ENCODE measurements at places on chromosomes 16 and 17.

DNA sequence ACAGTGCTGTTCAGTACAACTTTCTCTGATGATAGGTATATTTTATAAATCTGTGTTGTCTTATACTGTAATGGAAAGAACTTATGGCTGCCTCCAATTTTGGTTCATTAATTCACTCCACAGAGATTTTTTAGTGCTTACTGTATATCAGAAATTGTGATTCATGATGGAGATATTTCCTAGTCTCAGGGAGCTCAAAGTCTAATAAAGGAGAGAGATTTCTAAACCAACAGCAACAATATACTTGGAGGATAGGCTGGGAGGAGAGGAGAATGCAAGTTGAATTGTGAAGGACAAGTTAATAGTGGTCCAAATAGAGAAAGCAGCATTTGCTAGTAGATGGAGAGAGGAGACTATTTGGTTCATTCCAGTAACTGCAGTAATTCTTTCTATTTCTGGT is 63.5 kb downstream of the TANC2 start:
- peak; percentile 34 for DNase-seq

DNA sequence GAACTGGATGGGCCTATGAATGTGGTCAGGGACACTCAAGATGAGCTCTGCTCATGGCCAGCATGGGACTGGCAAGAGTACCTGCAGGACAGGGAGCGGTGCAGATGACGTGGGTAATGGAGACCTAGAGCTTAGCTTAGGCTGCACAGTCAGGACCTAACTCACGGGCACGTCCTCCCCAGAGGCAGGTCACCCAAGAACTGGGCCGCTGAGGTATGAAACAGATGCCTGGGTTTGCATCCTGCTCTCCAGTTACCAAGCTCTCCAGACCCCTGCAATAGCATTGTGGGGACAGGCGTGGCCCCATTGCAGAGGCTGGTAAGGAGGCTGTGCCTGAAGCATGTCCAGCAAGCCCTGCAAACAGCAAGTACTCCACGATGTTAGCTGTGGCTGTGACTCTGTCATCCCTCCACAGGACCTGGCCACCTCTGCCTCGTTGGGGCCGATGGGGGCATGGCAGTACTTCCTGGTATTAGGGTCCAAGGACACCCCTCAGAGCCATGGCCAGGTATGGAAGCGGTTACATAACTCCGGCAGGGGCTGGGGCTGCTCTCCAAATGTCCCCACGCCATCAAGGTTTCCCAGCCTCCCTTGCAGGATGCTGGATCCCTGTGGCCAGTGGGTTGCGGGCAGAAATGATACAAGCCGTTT is 37.5 kb upstream of the RBFOX3 start:
- DNase-seq, result no peak

DNA sequence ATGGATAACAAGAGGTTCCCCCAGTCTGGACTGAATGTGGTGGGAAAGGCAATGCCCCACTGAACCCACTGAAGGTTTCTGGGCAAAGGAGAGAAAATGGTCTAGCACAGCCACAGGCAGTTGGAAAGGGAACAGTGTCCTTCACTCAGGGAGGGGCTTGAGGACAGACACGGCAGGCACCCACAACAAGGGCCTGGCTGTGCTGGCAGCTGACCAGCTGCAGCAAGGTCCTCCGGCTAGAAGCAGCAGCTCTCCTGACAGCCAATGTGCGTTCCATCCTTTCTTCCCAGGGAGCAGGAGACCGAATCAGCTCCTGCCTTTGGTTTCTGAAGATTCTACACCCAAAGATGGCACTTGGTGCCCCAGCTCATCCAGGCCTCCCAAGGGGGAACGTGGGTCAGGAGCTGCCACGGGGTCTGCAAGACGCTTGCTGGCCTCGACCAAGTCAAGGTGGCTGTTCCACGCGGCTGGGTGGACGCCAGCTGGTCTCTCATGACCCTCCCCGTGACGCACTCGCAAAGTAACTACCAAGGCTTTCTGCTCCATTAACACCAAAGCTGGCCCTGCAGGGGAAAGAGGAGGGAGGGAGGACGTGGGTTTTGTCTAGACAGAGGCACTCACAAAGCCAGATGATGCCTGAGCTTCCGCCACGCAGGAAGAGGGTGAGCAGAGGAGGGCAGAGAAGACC is 11.1 kb downstream of the ABR start:
- no peak for DNase-seq

GRCh38 chr17:2002767-2003329 is 22.3 kb downstream of the RTN4RL1 start:
- DNase-seq, result no peak

DNA sequence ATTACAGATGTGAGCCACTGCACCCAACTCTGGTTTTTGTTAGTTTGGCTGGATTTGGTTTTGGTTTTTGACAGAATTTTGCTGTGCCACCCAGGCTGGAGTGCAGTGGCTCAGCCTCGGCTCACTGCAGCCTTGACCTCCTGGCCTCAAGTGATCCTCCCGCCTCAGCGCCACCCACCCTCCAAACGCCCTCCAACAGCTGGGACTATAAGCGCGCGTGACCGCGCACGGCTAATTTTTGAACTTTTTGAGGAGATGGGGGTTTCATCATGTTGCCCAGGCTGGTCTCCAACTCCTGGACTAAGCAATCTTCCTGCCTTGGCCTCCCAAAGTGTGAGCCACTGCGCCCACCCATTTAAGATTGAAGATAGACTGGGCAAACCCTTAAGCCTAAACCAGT is 84.4 kb upstream of the RPRML start:
- DNase-seq, result no peak

- peak; percentile 21 for DNase-seq
These were observed 1.4 kb downstream of the MEIOB start for GRCh38 chr16:1870365-1871082.

DNA sequence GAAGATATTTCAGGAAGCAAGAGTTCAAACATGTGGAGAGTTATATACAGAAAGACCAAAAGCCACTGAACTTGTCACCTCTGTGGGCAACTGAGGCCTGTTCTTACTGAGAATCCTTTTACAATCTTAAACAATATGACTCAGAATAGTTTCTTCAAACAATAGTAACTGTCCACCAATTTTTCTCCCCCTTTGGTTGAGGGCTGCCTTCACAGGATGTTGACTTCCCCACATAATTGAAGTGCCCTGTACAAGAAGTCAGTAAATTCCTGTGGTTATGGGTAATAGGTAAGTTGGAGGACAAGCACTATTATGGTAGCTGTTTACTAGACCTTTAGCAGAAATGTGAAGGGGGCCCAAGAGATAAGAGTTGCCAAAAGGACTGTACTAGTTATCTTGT is 215.8 kb downstream of the CDH8 start:
- DNase-seq, result no peak

DNA sequence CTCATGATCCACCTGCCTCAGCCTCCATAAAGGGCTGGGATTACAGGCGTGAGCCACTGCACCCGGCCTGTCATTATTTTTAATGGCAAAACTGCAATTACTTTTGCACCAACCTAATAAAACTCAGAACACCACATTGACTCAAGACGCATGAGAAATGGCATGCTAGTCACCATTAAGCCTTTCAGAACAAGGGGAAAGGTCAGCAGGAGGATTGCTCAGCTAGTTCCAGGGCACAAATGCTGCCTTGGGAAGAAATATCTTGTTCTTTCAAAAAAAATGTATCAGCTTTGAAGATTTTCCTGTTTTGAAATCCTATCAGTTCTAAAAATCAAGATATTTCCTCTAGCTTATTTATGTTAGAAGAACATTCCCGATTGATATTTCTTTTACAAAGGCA is 32.4 kb upstream of the CDYL2 start:
- DNase-seq, result no peak
